G401 (cell line): ENCODE measurements at places on chromosomes 1 and 21. TPM values are rescaled to one million over a fixed set of nuclear protein-coding genes. Genes with fewer than 3 reads are reported as not detected.
A peak's percentile ranks its signal among the peaks of the same experiment; 100 is the strongest.

DNA sequence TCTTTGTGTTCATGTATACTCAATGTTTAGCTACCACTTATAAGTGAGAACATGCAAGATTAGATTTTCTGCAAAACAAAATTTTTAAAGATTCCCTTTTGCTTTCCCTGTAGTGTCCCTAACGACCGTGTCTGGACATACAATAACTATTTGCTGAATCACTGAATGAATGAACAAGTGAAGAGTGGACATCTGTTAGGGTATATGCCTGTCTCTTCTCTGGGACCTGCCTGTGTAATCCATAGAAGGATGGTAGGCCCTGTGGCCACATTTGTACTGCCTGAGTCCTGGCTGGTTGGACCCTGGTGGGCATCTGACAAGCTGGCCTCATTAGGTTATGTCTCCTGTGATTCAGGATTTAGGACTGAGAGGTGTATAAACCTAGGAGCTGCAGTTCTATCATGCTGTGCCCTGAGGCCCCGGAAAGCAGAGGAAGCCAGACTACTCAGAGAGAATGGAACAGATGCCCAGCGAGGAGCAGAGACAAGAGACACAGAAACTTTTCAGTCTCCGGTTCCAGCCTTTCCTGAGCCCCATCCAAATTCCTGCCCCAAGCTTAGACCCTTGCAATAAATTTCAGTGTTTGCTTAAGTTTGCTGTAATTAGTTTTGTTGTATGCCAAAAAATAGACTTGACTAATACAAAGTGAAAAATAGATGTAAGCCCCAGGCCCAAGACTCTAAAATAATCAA, 7.5 kb upstream of the NCF2 start:
- DNase-seq: no peak

DNA sequence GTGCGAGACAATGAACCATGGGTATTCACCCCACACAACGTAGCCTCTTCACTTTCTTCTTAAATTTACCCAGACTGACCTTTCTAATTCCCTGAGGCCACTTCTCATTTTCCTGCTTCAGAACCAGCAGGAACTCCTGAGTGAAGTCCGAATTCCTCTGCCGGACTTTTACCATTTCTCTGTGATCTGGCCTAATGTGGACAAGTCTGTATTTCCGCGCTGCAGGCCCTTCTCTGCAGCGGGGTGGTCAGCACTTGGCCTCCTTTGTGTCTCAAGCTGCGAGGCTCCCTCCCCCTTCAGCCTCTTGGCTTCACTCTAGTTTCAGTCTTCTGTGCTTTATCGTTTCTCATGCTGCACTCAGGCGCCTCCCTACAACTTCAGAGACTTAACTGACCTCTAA, 9.4 kb upstream of the CTBS start:
- no peak for DNase-seq

DNA sequence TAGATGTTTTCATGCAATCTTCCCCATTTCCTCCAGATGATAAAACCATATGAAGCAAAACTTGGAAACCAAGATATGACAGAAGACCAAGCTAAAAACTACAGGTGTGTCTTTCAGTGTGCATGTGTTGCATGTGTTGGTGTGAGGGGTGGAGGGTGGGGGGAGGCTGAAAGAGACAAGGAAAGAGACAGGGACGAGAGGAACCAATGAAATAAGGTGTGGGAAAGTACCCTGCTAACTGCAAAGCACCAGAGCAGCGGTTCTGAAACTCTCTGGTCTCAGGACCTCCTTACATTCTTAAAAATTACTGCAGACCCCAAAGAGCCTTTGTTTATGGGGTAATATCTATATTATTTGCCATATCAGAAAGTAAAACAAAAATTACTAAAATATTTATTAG, 87.4 kb upstream of the HIVEP3 start:
- no peak for DNase-seq

GRCh38 chr1:246215510-246215903, 291.6 kb downstream of the SMYD3 start:
- no peak for DNase-seq

- DNase-seq: no peak
Observed at GRCh38 chr1:208137193-208137592, 107.0 kb downstream of the PLXNA2 start.

- DNase-seq: no peak
Observed at GRCh38 chr1:212825798-212826452, 21.5 kb downstream of the SPATA45 start.

GRCh38 chr1:247360991-247361731, 29.5 kb upstream of the ZNF496 start:
- DNase-seq: no peak

GRCh38 chr1:242876030-242876429, 351.5 kb upstream of the PLD5 start:
- DNase-seq: no peak

GRCh38 chr1:157992031-157992832, 1.2 kb upstream of the KIRREL1 start:
- peak; percentile 37 for DNase-seq

GRCh38 chr21:45584786-45585185, 42.5 kb upstream of the SLC19A1 start:
- DNase-seq: no peak

DNA sequence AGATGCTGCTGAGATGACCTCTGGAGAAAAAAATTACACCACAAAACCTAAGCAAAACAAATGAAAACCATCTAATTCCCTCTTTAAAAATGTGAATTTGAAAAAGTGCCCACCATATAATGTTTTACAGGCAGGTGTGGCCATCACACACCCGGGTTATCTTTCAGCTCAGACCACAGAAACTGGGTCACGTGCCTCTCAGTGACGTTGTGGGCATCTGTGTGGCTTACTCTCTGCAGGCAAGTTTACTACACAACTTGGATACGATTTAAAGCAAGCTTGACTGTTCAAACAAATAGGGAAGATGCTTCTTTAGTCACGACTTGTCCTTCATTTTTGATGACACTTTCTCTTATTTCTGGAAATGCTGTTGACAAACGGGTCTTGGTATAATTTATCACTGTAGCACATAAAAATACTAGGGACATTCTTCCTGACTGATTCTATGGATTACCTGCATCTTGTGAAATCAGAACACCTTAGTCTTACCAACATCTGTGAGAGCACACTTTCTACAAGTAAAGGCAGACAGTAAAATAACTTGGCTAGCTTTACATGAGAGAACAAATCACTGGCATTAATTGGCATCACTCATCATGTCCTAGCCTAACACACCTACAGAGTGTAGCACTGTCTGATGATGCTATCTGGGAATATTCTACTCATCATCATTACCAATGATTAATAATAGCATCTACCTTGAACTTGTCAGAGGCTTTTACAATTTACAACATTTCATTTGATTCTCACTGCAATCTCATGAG, 89.3 kb upstream of the EDEM3 start:
- DNase-seq: no peak

- DNase-seq: peak; percentile 35
Observed at GRCh38 chr21:27802816-27803475, 836.1 kb upstream of the ADAMTS5 start.

Gene DYNLT5
- not detected in 2 replicates for total RNA-seq

Gene PAPPA2
- total RNA-seq: not detected in 2 replicates

Gene WASF2
- total RNA-seq: 10.4 and 14.2 TPM in 2 replicates

Gene BTBD19
- total RNA-seq: 1.1 and 1.3 TPM in 2 replicates

Gene C1orf53
- total RNA-seq: 0.49 and 1.1 TPM in 2 replicates
